ENCODE measurements at places on chromosomes 3 and 15.

DNA sequence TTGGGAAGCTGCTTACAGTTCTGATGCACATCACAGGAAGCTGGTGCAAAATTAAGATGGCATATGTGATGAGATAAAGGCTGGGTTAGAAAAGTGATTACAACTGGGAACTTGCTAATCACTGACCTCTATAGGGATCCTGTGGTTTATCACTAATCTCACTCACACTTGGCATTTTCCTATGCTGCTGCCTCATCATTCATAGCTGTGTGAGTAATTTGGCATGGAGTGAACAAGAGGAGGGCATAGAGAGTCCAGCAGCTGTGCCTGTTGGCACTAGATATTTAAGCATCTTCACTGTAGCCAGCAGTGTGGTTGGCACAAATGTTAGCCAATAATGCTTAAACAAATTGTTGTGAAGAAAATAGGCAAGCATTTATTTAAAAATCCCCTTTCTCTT, 217.7 kb upstream of the CGNL1 start:
- DNase-seq = no peak

- no peak for DNase-seq
Measured at GRCh38 chr3:176942305-176942704, 255.0 kb downstream of the TBL1XR1 start.

GRCh38 chr15:87949575-87950223, 306.8 kb downstream of the NTRK3 start:
- DNase-seq = no peak

DNA sequence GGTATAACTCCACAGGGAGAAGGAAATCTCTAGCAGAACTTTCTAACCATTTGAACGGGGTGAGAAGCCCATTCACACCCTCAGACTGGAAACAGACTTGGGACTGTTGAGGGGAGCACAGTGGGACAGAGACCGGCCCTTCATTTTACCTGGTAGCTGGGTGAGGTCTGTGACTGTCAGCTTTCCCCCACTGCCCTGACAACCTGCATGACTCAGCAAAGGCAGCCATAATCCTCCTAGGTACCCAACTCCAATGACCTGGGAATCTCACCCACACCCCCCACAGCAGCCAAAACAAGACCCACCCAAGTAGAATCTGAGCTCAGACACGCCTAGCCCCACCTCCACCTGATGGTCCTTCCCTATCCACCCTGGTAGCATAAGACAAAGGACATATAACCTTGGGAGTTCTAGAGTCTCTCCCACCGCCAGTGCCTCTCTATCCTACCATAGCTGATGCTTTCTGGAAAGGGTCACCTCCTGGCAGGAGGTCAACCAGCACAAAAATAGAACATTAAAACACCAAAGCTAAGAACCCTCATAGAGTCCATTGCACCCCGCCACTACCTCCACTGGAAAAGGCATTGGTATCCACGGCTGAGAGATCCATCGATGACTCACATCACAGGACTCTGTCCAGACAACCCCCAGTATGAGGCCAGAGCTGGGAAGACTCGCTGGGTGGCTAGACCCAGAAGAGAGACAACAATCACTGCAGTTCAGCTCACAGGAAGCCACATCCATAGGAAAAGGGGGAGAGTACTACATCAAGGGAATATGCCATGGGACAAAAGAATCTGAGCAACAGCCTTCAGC, 28.0 kb downstream of the SENP7 start:
- DNase-seq = no peak

DNA sequence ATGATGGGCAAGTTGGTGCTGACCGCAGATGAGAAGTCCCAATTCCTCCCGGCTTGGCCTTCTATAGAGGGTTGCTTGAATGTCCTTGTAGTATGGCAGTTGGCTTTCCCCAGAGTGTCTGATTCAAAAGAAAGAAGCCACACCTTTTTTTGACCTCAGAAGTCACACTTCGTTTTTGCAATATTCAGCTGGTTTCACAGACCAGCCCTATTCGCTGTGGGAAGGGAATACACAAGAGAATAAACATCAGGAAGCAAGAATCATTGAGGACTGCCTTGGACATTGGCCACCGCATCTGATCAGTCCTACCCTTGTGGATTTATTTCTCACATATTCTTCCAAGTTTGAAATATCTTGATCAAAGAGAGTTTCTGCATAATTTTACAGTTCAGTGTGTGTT, 228.6 kb upstream of the SUCLG2 start:
- DNase-seq = no peak

- DNase-seq = no peak
Measured at GRCh38 chr15:93143186-93143585, 54.2 kb upstream of the RGMA start.

DNA sequence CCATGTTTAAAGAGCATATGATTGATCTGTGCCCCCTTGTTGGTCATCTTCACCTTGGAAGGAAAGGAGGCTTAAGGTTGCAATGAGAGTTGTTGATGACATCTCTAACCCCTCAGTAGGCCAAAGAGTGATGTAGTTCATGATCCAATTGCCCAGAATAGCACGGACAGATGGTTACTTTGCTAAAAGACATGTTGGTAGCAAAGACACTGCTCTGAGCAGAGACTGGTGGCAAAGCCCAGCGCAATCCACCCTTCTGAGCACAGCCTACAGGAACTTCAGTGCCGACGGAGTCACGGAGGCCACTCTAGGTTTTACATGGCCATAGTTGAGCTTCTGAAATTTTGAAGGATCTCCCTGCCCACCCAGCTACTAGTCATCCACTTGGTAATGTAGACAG, 21.8 kb downstream of the FBXO45 start:
- no peak for DNase-seq

GRCh38 chr15:91335702-91336101, 235.6 kb downstream of the SV2B start:
- no peak for DNase-seq

DNA sequence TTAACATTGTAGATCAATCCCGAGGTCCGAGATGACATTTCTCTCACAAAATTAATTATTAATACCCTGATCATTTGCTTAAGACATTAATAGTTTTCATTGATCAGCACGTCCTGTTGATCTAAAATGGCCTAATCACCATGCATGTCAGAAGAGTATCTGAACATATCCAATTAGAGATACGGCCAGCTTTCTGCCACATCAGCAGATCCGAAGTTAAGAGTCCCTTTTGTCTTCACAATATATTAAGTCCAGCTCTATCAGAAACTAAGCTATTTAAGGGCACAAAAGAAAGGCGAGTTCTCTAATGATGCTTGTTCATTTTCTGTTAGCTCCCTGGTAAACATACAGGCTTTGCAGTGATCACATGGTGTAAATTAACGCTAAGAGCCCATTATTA, 470.3 kb downstream of the CNTN4 start:
- no peak for DNase-seq

- DNase-seq = no peak
Measured at GRCh38 chr15:31464216-31465082, 137.8 kb downstream of the KLF13 start.

- no peak for DNase-seq
Measured at GRCh38 chr15:36886701-36887100, 213.6 kb downstream of the MEIS2 start.

DNA sequence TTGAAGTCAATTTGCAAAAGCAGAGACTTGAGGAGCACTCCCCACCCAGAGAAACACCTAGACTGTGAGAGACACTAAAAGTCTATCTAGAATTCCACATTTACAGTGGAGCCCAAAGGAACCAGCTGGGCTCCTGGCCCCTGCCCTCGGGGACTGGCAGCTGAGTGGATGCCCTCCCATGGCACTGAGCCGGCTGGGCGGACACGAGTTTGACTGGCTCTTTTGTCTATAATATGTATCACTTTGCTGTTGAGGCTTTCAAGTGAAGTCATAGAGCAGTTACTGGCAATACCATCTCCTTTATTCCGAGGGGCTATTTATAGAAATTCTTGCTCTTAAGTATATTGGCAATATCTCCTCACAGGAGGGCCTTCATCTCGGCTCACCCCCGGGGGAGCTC, 65.8 kb upstream of the TNFAIP8L3 start:
- DNase-seq = no peak

DNA sequence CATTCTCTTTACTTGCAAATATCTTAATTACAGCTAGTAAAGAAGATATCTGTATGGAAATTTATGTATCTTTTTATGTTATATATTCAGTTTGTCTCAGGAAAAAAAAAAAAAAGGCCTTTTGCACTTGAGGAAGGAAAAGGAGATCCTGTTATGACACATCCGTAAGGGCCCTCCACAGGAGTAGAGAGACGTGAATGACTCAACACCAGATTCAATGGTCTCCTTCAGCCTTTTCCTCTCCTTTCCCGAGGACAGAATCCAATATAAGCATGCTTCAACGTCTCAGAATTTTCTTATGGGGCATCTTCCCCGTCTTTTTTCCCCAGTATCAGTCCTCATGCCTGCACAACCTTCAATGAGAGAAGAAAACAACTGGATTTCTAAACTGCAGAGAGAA, 340.3 kb downstream of the NTRK3 start:
- no peak for DNase-seq

- DNase-seq = peak; percentile 53
Measured at GRCh38 chr3:183122257-183122932, 23.1 kb upstream of the MCCC1 start.

DNA sequence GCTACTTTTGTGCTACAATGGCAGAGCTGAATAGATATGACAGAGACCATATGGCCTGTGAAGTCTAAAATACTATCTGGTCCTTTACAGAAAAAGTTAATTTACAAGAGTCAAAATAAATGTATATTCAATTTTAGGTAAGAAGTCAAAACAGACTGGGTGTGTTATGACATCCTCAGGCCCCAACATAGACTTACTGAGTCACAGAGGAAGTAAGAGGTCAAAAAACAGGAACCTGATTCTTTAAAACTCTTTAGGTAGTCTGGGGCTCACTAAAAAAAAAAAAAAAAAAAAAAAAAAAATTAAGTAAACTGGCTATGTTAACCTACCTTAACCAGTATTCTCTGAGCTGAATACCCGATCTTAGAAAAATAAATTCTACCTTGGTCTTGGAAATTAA, 13.1 kb downstream of the DNAAF4 start:
- DNase-seq = peak; percentile 10

DNA sequence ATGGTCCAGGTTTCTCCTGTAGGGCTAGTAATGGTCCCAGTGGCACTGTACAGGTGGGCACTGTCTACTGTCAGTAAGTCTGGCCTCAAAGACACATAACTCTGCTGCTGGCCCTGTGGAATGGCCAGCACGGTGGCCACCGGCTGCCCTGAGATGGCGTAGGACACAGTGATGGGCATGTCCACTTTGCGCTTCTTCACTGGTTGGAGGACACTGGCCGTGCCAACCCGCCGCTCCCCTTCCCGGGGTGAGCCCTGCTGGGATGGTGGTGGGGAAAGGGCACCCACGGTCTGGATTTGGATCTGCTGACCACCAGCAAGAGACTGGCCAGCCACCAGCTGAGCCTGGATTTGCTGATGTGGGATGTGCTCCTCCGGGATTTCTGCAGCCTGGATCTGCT, 28.1 kb upstream of the IMPDH2 start:
- DNase-seq = no peak

- no peak for DNase-seq
Measured at GRCh38 chr3:48433472-48434118, 3.7 kb upstream of the PLXNB1 start.

- DNase-seq = no peak
Measured at GRCh38 chr15:88543065-88543776, 3.3 kb downstream of the DET1 start.

DNA sequence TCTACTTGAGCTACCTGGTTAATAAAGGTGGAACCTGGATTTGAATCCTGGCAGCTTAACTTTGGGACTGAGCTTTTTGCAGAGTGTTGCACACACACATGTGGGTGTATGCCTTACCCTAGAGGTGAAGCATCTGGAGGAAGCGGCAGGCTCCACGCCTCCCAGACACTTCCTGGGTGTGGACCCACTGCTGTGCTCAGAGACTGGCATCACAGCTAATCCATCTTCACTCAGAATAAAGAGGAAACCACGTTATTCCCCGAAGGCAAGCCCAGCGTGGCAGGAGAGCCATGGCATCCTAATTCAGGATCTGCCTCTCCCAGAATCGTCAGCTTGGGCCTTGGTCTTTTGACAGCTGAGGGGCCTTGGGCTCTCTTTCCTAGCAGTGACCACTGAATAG, 25.5 kb downstream of the CCDC13 start:
- no peak for DNase-seq

- no peak for DNase-seq
Measured at GRCh38 chr3:57758686-57759085, 2.6 kb downstream of the SLMAP start.

- DNase-seq = no peak
Measured at GRCh38 chr15:39781967-39782302, 706 bp downstream of the FSIP1 start.

DNA sequence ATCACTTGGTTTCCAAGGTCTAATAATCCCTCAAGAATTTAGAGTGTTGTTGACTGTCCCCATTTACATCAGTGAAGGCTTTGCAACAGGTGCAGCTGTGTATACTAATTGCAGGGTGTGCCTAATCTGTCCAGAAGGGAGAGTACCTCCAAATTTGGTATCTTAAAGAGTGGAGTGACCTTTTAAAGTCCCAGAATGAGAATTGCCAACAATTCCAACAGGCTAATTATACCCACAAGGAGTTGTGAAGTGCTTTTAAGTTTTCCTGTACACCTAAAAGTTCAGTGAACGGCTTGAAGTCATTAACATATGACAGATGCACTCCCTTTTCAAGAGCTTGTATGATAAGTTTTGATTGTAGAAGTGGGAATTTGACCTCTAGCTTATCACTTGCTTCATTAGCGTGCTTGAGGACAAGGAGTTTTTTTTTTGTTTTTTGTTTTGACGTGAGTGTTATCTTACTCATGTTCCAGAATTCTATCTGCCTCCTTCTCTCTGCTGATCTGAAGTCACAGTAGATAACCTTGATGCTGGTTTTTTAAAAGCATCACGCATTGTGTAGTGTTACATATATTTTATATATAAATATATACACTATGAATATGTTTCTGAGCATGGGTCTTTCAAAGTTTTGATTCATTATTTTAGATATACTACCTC, 26.3 kb downstream of the CDIN1 start:
- DNase-seq = no peak

DNA sequence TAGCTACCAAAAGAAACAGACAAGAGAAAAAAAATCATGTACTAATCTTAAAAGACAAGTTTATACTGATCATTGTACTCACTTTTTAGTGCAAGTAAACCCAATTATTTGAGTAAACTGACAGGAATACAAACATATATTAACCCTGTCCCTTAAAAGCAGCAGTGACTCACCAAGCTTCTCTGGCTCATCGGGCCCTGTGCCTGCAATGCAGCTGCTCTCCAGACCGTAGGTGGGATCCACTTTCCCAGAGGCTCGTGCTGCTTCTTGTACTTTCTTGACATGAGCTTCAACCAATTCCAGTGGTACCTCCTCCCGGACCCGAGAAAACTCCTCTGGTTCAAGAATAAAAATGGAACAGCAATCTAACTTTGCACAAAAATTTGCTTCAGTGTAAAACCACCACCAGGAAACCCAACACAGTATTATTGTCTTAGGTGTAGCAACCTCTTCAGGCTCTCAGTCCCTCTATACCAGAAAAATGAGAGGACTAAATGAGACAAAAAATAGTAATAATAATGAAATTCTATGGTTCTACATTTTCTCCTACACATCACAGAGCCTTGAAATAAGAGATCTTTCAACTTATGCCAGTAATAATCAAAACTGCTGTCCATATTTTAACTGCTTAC, 82.6 kb upstream of the CSPG5 start:
- no peak for DNase-seq
